ENCODE measurements at places on chromosomes 6 and 20.

GRCh38 chr6:73506246-73506645 lies 14.6 kb downstream of the EEF1A1 start:
- DNase-seq = no peak

DNA sequence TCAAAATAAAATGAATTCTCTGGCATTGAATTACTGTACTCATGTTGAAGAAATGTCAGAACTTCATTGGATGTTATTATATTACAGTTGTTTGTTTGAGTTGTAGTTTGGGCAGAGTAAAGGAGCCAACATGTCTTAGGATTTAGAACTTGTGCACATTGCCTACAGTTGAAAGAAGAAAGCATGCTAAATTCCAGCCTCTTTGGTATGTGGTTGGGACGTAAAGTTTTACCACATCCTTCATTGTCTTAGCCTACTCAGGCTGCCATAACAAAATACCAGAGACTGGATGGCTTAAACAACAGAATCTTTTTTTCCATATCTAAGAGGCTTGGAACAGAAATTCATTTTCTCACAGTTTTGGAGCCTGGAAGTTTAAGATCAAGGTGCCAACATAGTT lies 42.4 kb downstream of the HFE start:
- no peak for DNase-seq

DNA sequence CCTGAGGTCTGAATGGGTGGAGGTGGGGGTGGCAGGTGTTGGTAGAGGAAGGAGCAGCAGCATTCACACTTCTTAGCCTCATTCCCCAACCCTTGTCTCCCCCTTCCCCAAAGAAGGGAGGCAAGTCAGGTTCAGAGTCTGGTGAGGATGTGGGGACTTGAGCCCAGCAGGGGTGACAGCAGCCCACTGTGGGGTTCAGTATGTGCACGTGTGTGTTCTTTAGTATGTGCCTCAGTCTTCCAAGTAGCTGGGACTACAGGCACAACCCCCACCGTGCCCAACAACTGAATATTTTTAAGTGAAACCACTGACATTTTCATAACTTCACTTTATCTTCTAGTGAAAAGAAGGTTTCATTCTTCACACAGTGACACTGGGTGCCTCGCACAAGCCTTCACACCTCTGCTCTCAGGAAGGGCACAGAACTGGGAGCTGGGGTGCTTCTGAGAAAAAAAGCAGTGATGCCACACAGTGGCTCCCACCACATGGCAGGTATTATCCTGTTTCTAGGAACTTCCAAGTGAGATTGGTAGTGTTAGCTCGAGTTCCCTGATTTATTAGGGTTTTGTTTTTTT lies 33.4 kb upstream of the PRELID3B start:
- DNase-seq = no peak

DNA sequence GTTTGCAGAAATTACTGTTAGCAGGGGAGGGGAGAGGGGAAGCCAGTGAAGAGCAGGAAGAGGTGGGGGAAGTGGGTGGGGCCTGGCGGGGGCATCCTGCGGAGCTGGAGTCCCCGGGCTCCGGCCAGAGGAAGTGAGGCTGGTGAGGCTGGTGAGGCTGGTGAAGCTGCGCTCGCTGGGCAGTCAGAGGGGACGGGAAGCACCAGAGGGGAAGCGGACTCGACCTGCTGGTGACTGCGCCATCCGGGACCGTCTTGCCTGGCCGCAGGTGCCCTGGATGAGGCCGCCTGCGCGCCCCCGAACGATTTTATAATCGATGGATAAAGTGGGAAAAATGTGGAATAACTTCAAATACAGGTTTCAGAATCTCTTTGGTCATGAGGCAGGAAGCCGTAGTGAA lies 635.3 kb upstream of the MARCKS start:
- no peak for DNase-seq

DNA sequence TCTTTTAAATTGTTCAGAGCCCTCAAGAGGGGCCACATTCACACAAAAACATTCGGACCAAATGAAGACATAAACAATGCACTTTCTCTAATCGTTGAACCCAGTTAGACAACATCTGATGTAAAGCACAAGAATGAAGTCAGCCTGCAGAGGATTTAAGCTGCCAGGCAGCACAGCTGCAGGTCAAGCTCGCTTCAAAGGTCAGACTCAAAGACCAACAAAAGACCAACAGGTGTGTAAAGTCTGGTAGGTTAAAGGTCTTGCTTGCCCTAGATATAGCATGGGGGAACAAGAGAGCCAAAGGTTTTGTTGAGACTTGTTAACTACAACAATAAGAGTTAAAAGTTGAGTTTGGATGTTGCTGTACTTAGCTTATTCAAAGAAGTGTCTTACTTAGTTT lies 26.7 kb upstream of the MYLIP start:
- DNase-seq = no peak

GRCh38 chr6:129544892-129545612 lies 164.9 kb downstream of the ARHGAP18 start:
- no peak for DNase-seq

GRCh38 chr20:48025051-48025515 lies 239.8 kb upstream of the SULF2 start:
- no peak for DNase-seq

GRCh38 chr20:19830211-19830785 lies 72.2 kb downstream of the RIN2 start:
- no peak for DNase-seq

DNA sequence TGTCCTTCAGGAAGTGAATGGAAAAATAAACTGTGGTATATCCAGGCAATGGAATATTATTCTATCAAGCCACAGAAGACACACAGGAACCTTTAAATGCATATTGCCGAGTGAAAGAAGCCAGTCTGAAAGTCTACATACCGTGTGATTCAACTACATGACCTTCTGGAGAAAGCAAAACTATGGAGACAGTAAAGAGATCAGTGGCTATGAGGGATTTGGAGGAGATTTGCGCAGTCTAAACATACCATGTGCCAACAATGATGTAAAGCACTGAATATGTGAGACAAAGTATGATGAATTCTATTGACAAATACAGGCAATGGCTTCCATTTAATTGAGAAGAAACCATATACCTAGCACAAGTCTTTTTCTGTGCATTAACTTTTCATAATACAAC lies 518.3 kb upstream of the ZNF337 start:
- no peak for DNase-seq

DNA sequence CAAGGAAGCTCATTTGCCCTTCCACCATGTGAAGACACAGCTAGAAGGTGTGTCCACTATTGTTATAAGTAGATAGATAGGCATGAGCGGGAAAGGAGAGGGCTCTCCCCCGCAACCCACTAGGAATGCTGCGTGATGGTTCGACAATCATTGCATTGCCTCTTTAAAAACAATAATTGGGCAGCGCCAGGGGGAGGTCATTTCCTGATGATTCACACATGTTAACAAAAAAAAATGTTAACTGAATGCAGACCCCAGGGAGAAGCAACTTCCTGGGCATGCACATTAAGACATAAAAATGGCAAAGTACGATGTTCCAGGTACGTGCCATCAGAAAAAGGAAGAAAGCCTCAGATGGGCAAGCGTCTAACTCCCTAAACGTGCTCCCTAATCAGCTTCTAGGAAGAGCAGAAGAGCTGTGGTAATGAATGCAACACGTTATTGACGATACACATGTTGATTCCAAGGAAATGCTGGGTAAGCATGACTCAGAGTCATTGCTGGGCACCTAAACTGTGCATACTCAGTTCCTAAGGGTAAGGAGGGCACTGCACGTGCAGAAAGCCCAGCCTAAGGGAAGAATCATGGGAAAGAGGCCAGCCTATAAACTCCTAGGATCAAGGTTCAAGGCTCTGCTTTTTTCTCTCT lies 113.7 kb downstream of the FAM217A start:
- DNase-seq = no peak

- no peak for DNase-seq
Measured at GRCh38 chr20:8542110-8542486, 410.0 kb downstream of the PLCB1 start.

GRCh38 chr6:42407379-42407778 lies 44.3 kb downstream of the TRERF1 start:
- DNase-seq = no peak

DNA sequence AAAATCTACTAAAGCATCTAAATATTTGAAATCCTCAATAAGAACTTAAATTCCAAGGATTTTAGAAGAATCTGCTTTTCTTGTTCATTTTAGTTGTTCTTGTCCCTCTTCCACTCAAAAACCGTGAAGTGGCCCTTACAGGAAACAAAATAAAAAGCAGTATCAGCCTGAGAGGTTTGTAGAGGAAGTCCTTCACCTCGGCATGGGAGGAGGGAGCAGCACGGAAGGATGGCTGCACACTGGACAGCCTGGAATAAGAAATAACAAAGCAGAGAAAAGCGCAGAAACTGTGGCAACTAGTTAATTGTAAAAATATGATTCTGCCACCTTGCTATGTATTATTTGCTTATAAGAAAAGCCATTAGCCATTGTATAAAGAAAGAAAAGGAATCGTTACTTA lies 46.1 kb downstream of the RALGAPA2 start:
- DNase-seq = no peak

DNA sequence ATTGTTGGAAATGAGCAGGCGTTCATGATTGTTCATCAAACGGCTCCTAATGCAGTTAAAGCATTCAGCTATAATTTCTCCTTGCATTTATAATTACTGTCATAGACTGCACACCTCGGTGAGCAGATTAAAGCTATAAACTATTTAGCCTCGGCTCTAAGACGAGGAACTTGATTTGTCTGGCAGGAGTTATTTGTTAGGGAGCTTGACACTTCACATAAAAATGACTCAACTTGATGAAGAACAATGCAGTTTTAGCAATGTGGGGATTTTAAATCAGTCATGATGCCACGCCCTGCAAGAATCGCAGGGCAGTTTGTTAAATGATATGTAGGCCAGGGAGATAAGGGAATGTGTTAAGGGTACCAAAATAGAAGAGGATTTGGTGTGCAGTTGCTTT lies 290.2 kb downstream of the TSHZ2 start:
- DNase-seq = no peak

- no peak for DNase-seq
Measured at GRCh38 chr6:121603486-121603885, 168.0 kb downstream of the GJA1 start.
